ENCODE measurements at places on chromosomes 5 and 9.

- no peak for DNase-seq
Measured at GRCh38 chr9:1087120-1087881, 37.1 kb downstream of the DMRT2 start.

DNA sequence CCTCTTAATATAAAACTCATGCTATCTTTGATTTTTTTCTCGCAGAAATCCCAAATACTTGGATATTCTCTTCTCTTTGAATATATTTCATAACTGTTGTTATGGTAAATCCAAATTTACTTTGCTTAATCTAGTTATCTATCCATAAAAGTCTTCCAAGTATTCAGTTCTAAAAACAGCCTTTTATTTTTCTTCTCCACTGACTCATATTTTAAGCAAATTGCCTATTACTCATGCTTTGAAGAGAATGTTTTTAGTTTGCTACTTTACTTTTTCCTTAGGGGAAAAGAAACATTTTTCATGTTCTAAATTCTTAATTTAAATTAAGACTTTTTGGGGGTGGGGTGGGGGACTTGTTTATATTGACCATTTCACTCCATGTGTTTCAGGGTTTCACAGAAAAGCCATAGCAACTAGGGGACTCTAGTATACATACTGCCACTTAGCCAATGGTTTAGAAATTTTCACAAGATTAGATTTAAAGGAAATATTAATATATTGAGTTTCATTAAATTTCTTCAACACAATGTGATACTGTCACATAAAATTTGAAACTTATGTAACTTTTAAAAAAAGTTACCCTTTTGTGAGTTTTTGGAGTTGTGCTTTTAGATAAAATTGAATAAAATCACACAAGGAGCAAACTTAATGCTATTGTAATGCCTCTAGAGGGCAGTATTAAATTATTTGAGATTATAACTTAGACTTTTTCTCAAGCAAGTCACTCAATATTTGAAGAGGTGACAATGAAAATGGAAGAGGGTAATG, 545.8 kb upstream of the ARRDC3 start:
- no peak for DNase-seq

DNA sequence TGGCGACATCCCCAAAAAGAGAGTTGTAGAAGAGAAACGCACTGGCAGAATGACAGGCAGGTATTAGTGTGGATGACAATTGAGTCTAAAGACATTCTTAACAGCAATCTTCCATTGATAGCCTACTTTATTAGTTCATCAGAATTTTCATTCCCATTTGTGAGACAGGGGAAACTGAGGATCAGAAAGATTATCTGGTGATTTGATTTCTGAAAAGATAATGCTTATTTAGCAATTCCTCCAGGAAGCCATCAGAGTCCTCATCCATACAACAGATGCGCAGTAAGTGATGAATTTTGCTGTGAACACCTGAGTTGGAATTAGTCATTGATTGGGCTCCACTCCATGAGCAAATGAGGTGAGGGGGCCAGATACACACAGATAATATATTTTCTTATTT, 57.3 kb upstream of the ANKRD33B start:
- no peak for DNase-seq

DNA sequence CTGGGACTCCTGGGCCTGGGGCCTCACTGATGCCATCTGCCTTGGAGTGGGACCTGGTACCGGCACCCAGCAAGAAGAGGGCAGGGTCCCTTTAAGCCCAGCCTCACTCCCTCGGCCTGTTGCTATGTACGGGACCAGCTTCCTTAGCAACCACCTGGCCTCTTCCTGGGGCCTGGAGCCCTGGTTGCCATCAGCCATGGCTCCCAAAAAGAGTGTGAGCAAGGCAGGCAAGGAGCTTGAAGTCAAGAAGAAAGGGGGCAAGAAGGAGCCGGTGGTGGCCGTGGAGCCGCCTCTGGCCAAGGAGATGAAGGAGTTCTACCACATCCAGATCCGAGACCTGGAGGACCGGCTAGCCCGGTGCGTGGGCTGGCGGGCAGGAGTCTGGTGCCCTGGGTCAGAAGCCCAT, at the start of gene CFAP157:
Gene CFAP157, plus strand, starts transcription at position 153 of the 406 bp plus-strand sequence. Its CDS starts 44 bp downstream, at position 197.
- no peak for DNase-seq

DNA sequence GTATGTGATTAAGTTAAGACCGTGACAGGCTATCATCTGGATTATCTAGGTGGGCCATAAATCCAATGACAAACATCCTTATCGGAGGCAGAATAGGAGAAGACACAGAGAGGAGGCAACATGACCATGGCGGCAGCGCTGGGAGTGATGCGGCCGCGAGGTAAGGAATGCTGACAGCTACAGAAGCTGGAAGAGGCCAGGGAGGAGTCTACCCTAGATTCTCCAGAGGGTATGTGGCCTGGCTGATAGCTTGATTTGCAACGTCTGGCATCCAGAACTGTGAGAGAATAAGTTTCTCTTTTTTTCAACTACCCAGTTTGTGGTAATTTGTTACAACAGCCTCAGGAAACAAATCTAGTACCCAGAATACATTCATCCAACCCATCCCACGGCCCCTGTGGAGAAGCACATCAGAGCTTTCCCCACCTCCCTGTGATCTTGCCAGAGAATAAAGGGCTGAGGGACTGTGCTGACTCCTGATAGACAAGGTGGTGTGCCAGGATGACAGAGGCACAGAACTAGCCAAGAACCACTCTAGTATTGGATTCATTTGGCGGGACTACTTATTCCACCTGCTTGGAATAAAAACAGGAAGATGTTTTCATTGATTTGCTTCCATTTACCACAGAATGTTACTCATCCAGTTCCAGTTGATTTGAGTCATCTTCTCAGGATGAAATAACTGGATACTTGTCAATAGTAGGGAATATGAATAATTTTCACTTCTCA, 187.4 kb downstream of the MAN2A1 start:
- DNase-seq: no peak
